ENCODE measurements at places on chromosomes 2 and 18. TPM values are rescaled to one million over a fixed set of nuclear protein-coding genes. Genes with fewer than 3 reads are reported as not detected.

UGT1A6 gene
- not detected for total RNA-seq

EFHD1 gene
- total RNA-seq = 16.9 TPM

DNA sequence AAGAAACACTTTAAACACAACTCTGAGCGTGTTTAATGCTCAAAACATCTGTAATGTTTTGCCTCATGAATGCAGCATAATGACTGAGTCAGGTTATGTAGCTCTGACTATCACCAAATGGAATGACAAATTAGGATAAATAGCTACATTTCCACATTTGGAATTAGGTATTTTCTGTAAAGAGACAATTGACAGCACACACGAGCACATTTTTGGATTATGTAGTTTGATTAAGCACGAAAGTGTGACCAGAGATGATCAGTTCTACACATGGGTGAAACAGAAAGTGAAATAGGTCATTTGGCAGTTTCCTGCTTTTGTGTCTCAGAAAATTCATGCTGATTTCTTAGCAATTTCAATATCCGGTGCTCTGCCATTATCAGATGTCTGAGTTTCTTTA is 29.0 kb downstream of the LPIN1 start:
- no peak for DNase-seq

ECEL1 gene
- 0.26 TPM for total RNA-seq

- peak; percentile 22 for DNase-seq
Observed at GRCh38 chr2:143819190-143819735, 690.0 kb downstream of the ARHGAP15 start.

PLGLB1 gene
- 0.84 TPM for total RNA-seq

SNRPD1 gene
- 36.9 TPM for total RNA-seq

- DNase-seq = peak; percentile 1
Observed at GRCh38 chr2:232322560-232323327, 55.8 kb upstream of the ALPP start.

GRCh38 chr2:54503828-54504227 is 47.7 kb downstream of the SPTBN1 start:
- DNase-seq = no peak

GRCh38 chr2:257429-257828 is 6.4 kb downstream of the SH3YL1 start:
- no peak for DNase-seq

DNA sequence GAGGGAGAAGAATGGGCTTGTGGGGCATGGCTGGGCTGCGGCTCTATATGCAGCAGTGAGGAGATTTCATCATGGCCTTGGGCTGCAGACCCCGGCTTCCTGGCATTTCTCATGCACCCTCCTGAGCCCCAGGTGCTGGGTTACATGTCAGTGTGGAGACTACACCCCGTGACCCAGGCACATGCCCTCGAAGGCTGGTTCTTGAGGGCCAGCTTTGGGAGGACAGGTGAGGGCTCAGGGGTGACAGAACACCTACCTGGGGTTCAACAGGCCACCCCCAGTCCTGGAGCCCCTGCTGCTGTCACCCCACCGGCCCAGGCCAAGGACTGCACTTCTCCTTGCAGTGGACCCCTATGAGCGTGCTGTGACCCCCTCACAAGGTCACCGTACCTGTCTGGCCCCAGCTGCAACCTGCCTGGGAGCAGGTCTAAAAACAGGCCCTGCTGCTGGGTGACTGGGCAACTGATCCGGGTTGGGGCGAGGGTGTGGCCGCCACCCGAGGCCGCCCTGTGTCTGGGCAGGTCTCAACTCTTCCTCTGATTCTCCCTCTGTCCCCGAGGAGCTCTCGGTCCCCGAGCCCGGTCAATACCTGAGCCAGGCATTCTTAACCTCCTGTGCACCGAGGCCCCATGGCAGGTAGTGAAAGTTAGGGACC is 94.8 kb upstream of the OTOS start:
- no peak for DNase-seq

ALPI gene
- not detected for total RNA-seq

DNA sequence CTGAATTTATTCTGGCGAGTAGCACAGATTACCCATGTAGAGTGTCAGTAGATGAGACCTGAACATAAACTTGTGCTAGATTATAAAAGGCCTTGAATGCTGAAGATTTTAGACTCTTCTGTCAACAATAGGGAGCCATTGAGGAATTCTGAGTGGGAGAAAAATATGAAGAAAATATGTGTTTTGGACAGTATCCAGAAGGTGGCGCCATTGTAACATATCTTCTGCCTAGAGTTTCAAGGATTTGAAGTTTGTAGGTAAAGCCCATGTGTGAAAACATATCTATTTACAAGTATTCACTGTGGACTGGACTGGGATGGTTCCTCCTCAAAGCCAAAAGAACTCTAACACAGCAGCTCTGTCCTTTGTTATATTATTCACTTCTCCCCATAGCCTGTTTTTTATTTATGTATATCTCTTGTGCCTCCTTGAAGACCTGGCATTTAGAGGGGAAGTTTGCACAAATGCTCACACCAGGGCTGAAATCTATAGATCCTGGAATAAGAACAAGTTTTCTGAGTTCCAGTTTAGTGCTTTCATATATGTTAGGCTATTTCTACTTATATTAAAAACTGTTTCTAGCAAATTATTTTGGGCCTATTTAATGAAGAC is 124.9 kb downstream of the RDH14 start:
- no peak for DNase-seq

DNA sequence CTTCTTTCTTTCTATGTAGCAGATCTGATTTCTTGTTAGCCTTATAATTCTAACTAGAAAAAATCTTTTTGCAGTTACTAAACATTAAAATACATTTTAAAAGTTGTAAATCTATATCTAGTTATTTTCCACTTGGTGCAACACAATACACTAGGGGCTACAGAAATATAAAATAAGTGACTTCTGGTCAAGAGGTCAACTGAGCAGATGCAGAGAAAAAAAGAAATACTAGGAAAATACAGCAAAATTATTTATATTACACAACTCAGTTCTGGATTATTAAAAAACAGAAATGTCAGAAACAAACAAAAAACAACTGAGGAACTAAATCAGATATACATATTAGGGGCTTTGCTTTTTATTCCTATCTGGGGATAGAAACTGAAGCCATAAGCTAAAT is 83.9 kb downstream of the L3MBTL4 start:
- no peak for DNase-seq

IL36RN gene
- total RNA-seq = not detected

- no peak for DNase-seq
Observed at GRCh38 chr18:5297597-5297996, 2.1 kb upstream of the ZBTB14 start.

DNA sequence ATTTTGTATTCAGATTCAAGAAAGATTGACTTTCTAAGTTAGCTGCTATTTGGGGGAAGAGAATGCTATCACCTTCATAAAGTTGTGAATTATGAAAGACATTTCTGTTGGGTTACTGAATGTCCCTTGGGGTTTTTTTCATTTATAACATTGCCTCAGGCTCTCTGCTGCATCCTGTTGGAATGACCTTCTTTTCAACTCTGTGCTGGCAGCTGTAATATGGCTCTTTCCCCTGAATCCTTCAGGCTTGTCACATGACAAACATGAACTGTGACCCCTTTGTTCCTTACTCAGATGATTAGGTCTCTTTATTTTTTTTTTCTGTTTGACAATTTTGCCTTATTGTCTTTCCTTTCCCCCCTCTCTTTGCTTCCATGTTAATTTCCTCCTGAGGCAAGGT is 159.8 kb downstream of the TAF4B start:
- DNase-seq = no peak

ALLC gene
- 0.26 TPM for total RNA-seq

AGXT gene
- 0.29 TPM for total RNA-seq

LBX2 gene
- total RNA-seq = 0.60 TPM

- DNase-seq = no peak
Observed at GRCh38 chr2:9793156-9793917, 49.9 kb upstream of the TAF1B start.

CYP20A1 gene
- 16.2 TPM for total RNA-seq

DNA sequence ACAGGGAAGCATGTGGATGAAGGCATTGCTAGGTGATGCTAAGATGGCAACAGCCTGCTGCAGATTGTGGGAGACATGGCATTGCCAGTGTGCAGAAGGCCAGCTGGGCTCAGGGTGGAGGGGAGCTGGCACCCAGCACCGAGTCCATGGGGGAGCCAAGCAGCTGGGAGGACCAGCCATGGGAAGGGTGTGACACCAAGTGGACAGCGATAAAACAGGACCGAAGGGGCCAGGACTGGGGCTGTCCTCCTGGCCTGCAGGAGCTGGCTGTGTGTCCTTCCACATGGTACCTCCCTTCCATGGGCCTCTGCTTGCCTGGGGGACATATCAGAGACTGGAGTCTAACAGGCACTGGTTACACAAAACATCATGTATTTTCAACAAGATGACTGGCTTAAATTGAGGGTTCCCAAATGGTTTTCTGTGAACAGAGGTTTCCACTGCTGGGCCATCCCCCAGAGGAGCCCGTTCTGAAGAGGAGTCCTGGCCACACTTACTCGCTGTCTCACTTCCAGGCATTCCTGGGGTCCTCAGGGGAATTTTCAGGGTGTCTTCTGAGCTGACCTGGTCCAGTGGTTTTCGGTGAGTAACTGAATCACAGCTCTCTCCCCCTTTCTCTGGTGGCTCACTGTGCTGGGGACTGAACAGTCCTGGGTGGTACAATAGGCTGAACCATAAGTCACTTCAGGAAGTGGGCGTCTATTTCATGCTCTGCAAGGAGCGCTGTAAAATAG is 60.4 kb upstream of the TNP1 start:
- DNase-seq = no peak

GRCh38 chr2:102505290-102505689 is 32.3 kb downstream of the SLC9A4 start:
- DNase-seq = no peak

FAM110C gene
- total RNA-seq = 5.3 TPM

HOXD4 gene
- 0.53 TPM for total RNA-seq

GCG gene
- total RNA-seq = not detected

GRCh38 chr18:10249270-10249669 is 205.2 kb upstream of the APCDD1 start:
- DNase-seq = no peak

All from left cardiac atrium (tissue), 4 donors.